ENCODE measurements at places on chromosomes 1 and 21.

GRCh38 chr1:77534456-77534855 is 148.0 kb downstream of the ZZZ3 start:
- DNase-seq = no peak

DNA sequence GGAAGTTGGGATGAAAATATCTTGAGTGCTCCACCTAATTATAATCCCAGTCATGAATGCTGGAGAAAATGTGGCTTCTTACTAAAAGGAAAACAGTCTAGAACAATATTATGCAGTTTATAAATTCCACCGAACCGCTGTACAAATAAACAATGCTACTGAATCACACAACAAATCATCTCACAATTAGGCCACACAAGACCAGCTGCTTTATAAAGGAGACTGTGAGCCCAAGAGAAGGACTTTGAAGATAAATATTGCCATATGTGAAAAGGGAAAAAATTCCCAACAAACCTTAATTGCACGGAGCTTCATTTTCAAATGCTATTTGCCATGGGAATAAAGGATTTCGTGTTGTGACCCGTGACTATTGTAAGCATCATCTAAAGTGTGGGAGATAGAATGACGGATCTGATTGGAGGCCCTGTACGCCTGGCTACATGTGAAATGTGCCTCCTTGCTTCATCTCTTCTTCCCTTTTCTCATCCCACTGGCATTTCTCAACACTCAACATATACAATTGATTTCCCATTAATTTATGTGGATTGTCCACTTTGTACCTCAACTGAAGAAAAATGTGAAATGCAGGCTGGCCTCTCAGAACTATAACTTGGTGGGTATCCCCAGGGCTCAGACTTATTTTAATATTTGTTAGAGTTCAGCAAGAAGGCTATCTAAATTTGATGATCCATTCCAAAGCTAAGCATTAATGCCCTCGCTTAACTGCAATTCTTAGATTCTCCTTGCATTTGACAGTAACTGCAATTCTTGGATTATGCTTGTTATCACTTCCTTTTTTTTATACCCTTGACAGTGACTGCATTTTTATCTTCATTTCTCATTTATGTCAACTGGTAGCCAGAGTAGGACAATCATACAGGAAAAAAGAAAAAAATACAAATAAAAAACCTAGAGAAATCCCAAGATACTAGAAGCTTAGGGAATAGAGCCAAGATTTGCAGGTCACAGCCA is 122.3 kb downstream of the TGFB2 start:
- no peak for DNase-seq

DNA sequence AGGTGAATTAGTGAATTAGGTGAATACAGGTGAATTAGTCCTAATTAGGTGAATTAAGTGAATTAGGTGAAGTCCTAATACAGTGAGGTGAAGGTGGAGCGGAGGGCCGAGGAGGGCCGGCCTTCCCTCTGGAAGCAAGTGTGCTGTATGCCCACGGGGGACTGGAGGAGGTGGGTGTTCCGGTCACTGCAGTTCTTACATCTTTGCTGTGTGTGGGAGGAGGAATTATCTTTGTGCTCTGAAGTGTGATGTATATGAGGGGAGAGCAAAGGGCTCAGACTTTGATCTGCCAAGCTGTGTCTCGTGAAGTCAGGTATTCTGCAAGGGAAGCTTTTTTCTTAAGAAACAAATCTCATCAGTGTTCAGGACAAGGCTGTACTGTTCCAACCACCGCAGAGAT is 45.4 kb downstream of the AGPAT3 start:
- no peak for DNase-seq

GRCh38 chr1:12276225-12276624 is 46.4 kb downstream of the VPS13D start:
- no peak for DNase-seq

- DNase-seq = peak; percentile 29
Observed at GRCh38 chr1:58515794-58516401, 30.6 kb downstream of the OMA1 start.

GRCh38 chr1:240732390-240732789 is 120.4 kb upstream of the GREM2 start:
- peak; percentile 5 for DNase-seq

DNA sequence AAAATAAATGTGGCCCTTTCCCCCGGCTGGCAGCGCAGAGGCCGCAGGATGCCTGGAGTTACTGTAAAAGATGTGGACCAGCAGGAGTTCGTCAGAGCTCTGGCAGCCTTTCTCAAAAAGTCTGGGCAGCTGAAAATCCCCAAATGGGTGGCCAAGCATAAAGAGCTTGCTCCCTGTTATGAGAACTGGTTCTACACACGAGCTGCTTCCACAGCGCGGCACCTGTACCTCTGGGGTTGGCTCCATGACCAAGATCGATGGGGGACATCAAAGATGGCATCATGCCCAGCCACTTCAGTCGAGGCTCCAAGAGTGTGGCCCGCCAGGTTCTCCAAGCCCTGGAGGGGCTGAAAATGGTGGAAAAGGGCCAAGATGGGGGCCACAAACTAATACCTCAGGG is 95.9 kb downstream of the LRIG2 start:
- no peak for DNase-seq

DNA sequence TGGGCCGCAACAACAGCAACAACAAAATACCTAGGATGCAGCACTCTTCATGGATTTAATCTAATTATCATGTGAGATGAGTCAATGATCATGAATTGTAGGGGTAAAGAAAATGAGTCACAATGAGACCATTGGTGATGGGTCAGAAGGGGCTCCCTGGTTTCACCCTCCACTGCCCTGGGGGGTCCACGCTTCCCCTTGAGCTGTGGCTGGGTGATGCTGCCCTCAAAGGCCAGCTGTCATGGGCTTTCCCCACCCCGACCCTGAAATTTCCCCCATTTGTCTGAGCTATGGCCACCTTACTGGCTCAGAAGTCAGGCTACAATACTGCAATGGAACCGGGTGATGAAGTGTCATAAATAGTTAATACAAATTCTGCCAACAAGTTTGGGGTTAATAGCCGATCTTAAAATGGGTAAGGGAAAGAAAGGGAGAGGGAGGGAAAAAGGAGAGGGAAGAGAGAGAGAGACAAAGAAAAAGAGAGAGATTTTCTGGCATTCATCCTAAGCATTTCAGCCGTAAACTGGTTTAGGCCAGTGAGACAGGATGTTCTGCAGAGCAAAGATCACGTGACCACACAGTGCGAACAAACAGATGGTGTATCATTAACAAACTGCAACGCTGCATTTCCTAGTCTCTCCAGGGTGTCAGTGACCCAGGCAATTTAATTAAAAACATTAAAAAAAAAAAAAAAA is 143.4 kb upstream of the ERRFI1 start:
- peak; percentile 24 for DNase-seq

DNA sequence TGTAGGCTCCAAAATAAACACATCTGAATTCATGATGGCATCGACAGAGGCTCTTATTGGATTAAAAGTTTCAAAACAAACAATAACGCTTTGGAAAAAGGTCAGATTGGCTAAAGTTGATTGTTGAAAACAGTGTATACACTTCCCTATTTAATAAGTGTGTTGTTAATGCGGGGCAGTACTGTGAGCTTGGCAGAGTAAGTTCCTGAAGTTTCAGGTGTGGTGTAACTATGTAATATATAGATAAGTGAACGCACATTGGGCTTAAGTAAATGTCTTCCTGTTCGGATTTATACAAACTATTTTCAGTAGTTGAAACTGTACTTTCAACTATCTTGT is 810 bp downstream of the ZBTB37 start:
- DNase-seq = no peak

DNA sequence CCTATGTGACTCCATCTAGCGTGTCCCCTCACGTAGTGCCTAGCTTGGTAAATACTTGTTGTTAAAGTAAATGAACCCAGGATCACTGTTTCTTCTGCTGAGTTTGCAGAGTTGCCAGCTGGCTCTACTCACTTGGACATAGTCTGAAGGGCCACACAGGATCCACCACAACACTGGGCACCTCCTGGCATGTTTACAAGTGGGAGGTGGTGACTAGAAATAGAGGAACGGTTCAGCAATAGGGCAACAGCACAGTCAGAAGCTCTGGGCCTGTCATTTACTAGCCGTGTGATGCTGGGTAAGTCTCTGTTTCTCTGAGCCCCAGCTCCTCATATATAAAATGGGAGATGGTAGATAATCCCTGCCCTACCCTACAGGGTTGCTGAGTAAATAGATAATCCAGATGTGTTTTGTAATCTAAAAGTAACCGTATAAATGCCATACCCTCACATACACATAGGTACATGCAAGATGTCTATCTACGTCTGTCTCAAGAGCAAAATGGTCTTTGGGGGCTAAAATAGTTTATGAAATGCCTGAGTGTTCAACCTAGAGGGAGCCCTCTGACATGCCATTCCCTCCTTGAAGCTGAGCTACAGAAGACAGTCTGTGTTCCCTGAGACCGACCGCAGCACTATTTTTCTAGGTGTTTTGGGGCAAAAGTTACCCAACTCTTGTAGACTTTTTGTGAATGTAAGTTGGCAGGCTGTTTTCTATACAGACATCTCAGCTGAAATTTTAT is 20.5 kb downstream of the RNF220 start:
- DNase-seq = no peak

DNA sequence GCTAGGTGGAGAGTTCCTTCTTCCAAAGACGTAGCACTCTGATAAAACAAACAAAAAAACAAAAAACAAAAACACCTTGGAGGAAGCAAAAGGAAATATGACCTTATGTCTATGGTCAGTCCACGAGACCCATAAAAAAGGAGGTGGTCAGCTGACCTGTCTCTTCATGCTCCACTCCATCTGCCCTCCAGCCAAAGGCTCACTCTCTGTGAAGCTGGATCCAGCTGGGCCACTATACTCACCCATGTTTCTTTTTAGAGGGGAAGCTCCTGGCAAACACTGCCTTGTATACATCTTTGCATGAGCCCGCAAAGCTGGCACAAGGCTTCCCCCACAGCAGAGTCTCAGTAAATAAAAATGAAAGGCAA is 126.1 kb upstream of the CACHD1 start:
- DNase-seq = no peak

- no peak for DNase-seq
Observed at GRCh38 chr21:34928637-34929036, 120.5 kb downstream of the RUNX1 start.

- DNase-seq = no peak
Observed at GRCh38 chr1:213376862-213377372, 325.9 kb downstream of the RPS6KC1 start.

- DNase-seq = no peak
Observed at GRCh38 chr21:15221799-15222386, 157.1 kb upstream of the NRIP1 start.

DNA sequence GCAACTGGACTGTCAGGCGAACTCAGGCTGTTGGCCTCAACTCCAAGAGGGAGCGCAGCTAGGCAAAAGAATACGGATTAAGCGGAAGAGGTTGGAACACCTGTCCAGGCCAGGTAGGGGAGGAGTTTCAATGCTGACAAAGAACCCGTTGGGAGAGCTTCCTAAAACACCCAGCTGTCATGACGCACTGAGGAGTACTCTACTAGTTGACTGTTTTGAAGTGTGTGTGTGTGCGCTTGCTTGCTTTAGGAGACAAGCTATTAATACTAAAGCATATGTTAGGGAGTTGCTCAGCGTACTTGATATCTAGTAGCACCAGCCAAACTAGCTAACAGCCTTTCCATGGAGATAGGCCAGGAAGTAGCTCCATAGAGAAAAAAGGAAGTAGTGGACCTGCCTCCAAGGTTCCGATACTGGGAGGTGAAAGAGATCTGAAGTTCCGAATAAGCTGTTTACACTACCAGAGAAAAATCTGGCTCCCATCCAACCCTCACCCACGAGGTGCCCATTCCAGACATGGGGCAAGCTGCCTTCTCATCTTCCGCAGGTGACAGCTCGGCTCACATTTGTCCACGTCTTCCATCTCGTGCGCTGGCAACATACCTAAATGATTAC is 974 bp upstream of the FNBP1L start:
- peak; percentile 94 for DNase-seq

GRCh38 chr1:166882893-166883292 is 6.8 kb upstream of the TADA1 start:
- no peak for DNase-seq

DNA sequence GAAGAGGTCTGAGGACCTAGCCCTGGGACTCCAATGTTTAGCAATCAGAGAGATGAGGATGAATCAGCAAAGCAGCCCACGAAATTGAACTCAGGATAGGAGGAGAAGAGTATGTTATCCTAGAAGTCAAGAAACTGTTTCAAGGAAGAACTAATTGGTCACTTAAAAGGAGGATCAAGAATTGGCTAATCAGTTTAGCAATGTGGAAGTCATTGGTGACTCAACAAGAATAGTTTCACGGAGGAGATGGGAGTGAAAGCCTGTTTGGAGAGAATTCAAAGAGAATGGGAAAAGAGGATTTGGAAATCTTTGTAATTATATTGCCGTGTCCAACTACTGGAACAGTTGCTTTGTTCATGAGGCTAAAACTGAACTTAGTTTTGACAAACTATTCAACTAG is 7.4 kb downstream of the HMCN1 start:
- DNase-seq = no peak

DNA sequence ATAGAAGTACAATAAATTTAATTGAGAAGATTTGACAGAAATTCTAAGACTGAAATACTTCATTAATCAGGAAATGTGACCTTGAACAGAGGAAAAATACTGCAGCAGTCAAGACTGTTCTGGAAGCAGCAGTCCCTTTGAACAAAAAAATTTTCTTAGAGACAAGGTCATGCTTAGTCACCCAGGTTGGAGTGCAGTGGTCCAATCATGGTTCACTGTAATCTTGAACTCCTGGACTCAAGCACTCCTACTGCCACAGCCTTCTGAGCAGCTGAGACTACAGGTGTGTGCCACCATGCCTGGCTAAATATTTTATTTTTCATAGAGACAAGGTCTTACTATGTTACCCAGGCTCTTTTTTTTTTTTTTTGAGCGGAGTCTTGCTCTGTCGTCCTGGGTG is 1.9 kb upstream of the CCDC30 start:
- no peak for DNase-seq

DNA sequence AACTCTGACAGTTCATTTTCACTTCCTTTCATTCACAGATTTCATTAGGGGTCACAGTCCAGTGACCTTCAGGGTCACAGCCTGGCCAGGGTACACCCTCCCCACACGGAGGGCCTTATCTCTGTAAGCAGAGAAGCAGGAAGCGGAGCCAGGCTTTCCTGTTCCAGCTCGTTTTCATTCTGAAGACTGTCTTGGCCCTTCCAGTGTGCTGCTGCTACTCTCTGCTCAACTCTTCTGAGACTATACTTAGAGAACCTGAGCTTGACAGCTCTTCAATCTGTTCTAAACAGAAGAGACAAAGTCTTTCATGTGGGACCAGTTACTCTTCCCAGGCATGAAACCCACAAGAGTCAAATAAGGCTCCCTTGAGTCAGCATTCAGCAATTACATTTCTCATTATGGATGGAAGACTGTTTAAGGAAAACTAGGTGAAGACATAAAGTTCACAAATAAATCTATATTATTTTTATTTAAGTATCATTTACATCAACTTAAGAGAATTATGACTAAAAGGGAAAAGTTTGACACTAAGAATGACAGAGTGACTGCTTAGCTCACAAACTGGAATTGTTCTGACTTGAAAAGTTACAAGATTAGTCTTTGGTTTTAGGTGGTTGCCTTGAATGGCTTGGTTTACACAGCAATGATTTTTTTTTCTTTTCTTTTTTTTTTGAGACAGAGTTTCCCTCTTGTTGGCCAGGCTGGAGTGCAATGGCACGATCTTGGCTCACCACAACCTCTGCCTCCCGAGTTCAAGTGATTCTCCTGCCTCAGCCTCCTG is 4.8 kb upstream of the TDRD10 start:
- peak; percentile 81 for DNase-seq
